ENCODE measurements at places on chromosomes 5 and 9.
A peak's percentile ranks its signal among the peaks of the same experiment; 100 is the strongest.

DNA sequence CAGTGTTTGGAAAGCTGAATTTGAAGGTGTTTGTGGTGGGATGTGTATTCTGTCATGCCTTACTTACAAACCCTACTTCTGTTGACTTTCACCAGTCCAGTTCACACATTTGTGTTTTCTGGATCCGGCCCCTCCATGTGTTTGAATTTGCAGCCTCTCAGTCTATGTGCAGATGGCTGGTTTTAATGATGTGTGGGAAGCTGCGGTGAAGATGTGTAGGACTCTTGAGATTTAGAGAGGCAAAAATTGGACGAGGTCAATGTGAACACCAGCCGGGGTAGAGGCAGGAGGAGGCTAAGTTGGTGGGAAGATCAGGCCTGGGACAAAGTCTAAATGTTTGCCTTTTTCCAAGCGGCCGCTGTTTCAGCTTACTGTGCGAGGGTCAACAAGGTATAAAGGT, 115.4 kb upstream of the KLF9 start:
- DNase-seq, result no peak

DNA sequence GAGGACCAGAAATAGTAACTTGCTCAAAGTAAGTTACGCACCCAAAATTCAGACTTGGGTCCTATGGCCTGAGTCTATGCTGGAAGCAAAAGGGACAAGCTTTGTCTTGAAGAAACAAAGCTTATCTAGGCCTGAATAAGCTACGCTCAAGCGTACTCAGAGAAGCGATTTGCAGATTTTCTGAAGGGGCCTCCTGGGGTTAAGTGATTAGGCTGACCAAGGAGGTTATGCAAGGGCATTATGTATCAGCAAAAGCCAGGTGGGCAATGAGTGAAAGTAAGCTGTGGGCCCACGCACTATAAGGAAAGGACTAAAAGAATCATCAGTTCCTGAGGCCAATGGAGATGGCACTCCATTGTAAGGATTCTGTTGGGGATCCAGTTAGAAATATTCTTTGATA, 122.1 kb downstream of the SNX18 start:
- DNase-seq, result no peak

- DNase-seq, result no peak
Observed at GRCh38 chr5:150499437-150499956, 8.4 kb upstream of the NDST1 start.

- no peak for DNase-seq
Observed at GRCh38 chr5:179151286-179152118, 91.3 kb downstream of the ZNF354C start.

- DNase-seq, result peak; percentile 70
Observed at GRCh38 chr5:53430618-53431252, 49.7 kb upstream of the FST start.

DNA sequence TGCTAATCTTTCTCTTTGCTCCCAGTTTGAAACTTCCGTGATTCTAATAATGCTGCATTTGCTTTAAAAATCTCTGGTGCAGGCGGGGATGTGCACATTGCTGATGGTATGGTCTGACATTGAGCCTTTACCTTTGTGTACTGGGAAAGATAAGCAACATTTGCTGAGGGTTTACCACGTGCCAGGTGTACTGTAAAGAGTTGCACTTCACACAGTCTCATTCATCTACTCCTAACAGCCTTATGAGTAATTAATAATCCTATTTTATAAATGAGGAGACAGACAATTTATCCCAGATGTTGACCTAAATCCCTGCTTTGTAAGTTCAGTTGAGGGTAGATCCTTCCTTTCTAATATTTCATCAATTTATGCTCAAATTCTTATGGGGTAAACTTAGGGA, 726 bp upstream of the ADGRV1 start:
- no peak for DNase-seq

- no peak for DNase-seq
Observed at GRCh38 chr5:149671544-149671943, 58.6 kb upstream of the PPARGC1B start.

- DNase-seq, result no peak
Observed at GRCh38 chr9:121915304-121915625, 177.8 kb downstream of the TTLL11 start.

- no peak for DNase-seq
Observed at GRCh38 chr5:122816756-122817155, 28.7 kb upstream of the SNX24 start.

DNA sequence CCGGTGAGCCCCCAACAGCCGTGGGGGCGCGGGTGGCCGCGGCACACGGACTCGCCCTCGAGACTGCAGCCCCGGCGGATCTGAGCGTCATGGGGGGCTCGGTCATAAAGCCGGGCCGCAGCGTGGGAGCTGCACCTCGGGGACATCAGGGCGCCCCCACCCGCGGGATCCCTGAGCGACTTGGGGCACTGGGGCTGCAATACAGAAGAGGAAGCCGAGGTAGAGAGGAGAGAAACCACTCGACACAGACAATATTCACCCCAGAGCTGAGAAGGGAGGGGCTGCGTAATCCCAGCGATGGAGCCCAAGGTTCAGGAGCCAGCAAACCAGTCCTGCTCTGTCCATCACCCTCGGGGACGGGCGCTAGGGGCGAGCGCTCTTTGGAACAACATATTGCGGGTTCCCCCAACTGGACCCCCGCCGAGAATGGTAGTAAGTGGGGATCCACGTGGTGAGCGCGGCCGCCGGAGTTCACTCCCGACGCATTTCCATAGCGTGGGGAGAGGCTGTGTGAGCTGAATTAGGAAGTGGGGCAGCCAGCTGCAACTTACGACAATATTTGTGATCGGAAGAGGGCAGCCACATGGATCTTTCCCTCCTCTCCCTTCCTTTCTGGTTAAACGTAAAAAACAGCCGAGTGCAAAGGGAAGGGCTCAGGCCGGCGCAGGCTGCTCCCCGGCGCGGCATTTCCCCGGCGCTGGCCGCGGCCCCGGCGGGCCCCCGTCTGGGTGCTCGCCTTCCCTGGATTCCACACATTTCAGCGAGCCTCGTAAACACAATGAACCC, 9.9 kb downstream of the PTCH1 start:
- peak; percentile 37 for DNase-seq

- DNase-seq, result no peak
Observed at GRCh38 chr5:81924442-81924841, 47.4 kb upstream of the ATG10 start.

DNA sequence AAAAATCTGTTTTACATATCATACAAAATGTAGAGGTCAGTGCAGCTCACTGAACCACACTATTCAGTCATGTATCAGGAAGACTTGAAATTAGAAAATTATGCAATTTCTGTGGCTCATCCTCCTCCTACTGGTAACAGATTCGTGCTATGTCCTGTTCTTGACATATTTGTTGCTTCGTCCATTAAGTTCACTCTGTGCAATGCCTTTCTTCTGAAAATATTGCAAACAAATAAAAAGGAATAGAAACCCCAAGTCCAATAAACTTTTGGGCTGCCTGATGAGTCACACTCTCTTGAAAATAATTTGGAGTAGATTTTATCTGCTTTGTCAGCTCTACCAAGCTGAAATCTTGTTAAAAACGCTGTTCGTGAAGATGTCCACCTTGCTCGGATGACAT, 391.2 kb downstream of the RAB3C start:
- DNase-seq, result no peak

GRCh38 chr9:18909140-18910018, 123.6 kb downstream of the SAXO1 start:
- DNase-seq, result no peak

GRCh38 chr5:154333016-154333415, 112.8 kb upstream of the SAP30L start:
- DNase-seq, result no peak

GRCh38 chr5:5372930-5373329, 49.5 kb upstream of the ICE1 start:
- no peak for DNase-seq

GRCh38 chr5:59264639-59265245, 628.8 kb downstream of the PDE4D start:
- DNase-seq, result no peak

DNA sequence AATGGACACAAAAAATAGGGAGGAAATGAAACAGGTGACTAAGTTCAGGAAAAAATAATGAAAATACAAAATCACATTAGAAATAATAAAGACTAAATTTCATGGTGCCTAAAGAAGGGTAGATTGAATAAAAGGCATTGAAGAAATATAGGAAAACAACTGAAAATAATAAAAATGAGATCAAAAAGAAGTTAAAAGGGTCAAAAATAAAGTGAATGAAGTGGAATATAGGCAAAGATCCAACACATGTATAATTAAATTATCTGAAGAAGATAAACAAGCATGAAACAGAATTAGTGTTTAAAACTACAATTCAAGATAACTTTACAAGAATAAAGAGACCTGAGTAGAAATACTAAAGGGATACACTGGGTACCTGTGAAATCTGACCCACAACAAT, 87.6 kb downstream of the SUSD1 start:
- DNase-seq, result no peak

DNA sequence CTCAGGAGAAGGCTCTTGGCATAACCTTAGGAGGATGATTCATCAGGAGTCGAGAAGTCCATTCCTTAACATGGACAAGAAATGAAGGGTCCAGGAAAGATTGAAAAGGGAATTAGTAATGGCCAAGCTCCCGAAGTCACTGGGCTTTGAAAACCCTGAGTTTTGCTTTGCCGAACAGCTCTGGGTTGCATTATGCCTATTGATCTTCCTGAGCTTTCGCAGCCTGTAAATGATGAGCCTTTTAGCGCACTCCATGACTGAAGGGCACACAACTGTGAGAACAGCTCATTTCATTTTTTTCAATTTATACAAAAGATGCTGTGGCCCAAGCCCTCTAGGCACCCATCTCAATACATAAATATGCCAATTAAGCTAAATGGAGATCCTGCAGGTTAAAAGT, 25.0 kb upstream of the PUM3 start:
- DNase-seq, result no peak

- DNase-seq, result peak; percentile 23
Observed at GRCh38 chr5:82387001-82387818, 109.1 kb upstream of the RPS23 start.

DNA sequence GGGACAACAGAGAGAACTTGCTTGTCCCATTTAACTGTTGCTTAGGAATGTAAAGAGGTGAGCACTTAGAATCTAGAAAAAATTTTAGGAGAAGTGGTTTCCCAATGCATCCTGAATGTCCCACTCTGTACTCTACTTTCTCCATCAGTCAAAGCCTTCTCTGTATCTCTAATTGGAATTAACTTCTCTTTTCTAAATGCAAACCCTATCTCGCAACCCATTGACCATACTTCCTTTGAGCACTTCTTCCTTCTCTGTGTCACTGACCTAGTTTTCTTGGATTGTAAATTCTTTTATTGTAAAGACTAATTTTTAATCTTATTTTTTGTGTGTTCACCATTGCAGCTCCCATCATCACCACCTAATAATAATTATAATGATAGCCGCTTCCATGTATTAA, 33.3 kb downstream of the ADRB2 start:
- no peak for DNase-seq

DNA sequence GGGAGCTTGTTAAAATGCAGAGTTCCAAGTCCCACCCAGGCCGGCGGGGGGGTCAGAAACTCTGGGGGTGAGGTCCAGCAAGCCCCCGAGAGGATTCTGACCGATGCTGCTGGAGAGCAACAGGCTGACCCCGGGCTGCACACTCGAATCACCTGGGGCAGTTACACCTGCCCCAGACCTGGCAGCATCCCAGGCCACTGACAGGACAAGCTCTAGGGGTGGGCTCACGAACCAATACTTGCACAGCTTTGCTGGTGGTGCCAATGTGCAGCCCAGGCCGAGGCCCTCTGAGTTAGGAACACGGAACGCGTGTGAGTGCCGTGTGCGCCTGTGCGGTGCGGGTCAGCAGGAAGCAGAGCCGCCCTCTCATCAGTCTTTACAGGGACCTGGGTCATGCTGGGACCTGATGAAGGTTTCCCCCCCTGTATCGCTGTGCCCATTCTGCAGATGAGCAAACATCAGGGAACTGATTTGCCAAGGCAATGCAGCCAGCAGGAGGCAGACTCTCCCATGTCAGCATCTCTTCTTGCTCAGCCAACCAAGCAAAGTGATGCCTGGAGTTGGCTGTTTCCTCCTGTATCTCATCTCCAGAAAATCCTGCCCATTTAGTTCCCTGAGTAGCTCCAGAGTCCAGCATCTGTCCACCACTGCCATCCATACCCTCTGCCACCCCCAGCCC, 16.3 kb downstream of the FAM163B start:
- DNase-seq, result no peak

GRCh38 chr9:123318202-123318601, 37.8 kb upstream of the CRB2 start:
- no peak for DNase-seq

GRCh38 chr5:39092581-39093351, 18.6 kb upstream of the RICTOR start:
- peak; percentile 86 for DNase-seq
